Spinal cord (tissue), 10 donors: ENCODE measurements at places on chromosomes 7 and 10. TPM values are rescaled to one million over a fixed set of nuclear protein-coding genes. Genes with fewer than 3 reads are reported as not detected.

WNT16 gene
- total RNA-seq = 5.0 TPM

STX1A gene
- total RNA-seq = 25.8 TPM

DRGX gene
- 18.3 TPM for total RNA-seq

RFC2 gene
- 29.5 TPM for total RNA-seq

MCM10 gene
- total RNA-seq = 5.4 TPM

PBLD gene
- total RNA-seq = 7.9 TPM

FOXP2 gene
- 18.0 TPM for total RNA-seq

- DNase-seq = no peak
Observed at GRCh38 chr7:128940494-128941322, 3.0 kb downstream of the IRF5 start.

DNA sequence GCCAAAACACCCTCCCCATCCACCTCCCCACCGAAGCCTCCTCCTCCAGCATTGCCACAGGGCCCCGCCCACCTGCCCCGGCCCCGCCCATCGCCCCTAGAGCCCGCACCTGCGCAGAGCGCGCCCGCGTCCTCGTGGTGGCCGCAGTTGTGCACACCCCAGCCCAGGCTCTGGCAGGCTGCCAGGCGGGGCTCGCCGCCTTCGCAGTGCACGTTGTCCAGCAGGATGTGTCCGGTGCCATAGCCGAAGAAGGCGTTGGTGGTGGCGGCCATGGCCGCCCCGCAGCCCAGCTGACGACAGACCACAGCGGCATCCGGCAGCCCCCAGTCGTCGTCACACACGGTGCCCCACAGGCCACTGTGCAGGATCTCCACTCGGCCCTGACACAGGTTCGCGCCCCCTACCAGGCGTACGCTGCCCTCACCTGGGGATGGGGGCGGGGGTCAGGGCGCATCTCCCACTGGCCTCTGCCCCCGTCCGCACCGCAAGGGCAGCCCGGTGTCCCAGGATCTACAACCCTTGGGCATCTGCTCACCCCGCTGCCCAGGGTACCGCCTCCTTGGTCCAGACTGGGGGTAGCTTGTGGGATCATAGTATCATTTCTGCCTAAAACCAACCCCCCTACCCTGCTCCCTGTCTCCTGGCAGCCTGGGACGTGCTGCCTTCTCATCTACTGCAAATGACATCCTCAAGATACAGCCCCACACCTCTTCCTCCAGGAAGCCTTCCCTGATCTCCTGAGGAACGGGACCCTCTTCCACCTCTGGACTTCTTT lies 11.9 kb downstream of the SSC4D start:
- no peak for DNase-seq

DNA sequence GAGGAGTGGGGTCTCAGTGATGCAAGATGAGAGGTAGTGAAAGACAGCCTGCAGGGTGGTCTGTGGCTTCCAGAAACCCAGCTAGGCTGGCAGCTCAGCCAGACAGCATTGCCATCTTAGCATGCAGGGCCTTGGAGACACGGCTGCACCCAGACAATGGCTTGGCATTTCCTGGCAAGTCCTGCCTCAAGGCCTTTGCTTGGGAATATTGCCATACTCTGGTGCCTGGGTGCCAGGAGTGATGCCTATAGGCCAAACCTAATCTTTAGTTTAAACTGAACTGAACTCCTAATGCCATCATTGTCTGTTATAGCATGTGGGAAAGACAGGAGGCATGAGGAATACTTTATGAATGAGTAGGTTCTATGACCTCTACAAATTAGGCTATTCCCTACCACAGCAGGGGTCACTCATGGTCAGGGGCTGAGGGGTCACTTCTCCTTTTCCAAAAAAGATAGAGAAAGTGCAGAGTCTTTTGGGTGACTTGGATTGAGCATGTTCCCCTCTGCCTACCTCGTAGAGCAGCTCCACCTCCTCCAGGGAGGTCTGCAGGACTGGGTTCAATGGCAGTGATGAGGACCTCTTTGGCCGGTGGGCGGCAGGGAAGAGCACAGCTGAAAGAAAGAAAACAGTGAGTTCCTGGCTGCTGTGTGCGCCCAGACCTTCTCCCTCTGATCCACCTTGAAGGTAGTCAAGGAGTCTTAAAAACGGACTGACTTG lies 8.8 kb upstream of the SLC13A4 start:
- no peak for DNase-seq

- no peak for DNase-seq
Observed at GRCh38 chr10:43209651-43210141, 57.2 kb downstream of the RASGEF1A start.

DNA sequence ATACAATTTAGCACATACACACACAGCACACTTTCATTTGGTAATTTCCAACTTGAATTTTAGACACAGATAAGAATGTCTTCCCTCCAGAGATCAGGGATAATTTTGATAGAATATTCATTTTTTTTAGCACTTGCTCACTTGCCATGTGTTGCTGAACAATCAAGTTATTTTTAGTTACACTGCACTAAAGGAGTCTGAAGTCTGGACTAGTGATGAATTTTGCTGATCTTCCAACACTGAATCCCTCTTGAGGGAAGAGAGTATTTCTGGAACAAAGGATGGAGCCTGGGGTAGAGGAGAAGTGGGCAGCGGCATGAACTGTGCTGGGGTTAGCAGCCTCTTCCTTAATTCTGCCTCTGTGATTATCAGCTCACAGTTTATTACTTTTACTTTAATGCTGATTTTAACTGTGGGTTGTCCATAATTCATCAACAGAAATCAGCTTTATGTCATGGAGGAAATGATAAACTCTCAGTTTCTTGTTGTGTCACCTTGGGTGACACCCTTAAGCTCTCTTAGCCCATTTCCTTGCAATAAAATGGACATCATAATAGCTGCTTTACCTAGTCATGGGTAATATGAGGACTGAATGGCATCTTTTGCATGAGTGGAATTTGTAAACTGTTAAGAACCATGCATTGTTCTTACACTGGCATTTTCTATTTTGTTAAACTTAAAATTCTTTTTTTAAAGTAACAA lies 32.1 kb downstream of the SGPL1 start:
- no peak for DNase-seq

GRCh38 chr7:101728128-101728527 lies 89.3 kb upstream of the CUX1 start:
- no peak for DNase-seq

DNA sequence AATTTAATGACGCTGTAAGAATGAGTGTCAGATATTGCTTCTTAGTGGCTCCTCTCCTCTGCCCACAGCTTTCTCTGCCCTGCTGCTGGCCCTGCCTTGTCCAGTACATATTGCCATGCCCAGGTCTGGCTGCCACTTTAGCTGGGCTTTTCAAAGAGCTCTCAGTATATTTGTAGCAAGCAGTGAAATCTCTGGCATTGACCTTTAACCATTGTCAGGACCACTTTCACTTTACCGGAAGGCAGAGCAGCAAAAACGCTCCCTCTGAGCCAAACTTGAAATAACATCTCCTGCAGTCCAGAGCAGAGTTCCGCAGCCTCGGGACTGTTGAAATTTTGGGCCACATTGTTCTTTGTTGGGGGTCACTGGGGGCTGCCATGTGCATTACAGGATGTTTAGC lies 13.8 kb downstream of the PDSS1 start:
- DNase-seq = no peak

GRCh38 chr7:116793795-116794340 lies 68.5 kb upstream of the CAPZA2 start:
- no peak for DNase-seq

DNA sequence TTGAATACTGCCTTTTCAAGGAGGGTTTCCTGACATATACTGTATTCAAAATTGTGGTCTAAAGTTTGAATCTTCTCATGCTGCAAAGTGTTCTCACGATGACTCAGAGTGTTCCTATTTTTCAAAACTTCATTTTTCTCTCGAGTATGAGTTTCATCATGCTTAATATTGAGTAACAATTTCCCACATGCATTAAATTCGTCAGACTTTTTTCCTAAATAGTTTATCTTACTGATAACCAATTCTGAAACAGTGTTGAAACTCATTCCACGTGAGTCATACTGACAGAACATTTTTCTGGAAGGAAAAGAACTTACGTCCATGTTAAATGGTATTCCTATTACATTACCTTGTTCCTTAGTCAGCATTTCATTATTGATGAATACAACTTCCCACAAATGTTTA lies 44.1 kb downstream of the ZNF33B start:
- DNase-seq = no peak

- no peak for DNase-seq
Observed at GRCh38 chr7:101400751-101401150, 38.1 kb downstream of the COL26A1 start.

DNA sequence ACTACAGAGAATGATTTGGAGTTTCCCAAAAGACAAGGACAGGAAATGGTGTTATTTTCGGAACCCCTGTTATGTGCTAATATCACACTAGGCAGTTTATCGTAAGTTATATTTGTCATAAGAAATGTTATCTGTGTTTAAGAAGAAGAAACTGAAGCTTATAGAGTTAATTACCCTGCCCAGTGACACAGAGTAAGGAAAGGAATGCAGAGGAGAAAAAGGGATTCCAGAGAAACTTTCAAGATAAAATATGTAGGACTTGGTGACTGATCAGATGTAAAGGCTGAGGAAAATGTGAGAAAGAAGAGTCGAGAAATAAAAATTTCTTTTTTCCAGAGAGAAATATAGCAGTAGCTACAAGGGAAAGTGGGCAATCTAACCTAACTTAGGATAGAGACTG lies 63.5 kb upstream of the ZNF746 start:
- DNase-seq = no peak

DNA sequence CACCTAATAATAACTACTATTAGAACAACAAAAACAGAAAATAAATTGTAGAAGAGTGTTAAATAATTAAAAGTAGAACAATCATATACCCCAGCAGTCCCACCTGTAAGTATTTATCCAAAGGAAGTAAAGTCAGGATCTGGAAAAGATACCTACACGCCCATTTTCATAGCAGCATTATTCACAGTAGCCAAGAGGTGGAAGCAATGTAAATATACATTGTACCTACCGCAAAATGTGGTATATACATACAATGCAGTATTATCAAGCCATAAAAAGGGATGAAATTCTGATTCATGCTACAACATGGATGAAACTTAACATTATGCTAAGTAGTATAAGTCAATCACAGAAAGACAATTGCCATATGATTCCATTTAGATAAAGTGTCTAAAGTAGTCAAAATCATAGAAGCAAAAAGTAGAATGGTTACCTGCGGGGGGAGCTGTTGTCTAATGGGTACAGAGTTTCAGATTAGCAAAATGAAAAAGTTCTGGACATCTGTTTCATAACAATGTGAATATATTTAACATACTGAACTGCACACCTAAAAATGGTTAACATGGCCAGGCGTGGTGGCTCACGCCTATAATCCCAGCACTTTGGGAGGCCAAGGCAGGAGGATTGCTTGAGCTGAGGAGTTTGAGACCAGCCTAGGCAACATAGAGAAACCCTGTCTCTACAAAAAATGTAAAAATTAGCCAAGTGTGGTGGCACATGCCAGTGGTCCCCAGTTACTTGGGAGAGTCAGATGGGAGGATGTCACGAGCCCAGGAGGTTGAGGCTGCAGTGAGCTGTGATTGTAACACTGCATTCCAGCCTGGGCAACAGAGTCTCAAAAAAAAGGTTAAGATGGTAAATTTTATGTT lies 6.0 kb upstream of the TMED4 start:
- peak; percentile 62 for DNase-seq
